ENCODE measurements at places on chromosomes 13 and 19.

GRCh38 chr19:16867211-16867610 is 21.6 kb upstream of the F2RL3 start:
- DNase-seq = no peak

DNA sequence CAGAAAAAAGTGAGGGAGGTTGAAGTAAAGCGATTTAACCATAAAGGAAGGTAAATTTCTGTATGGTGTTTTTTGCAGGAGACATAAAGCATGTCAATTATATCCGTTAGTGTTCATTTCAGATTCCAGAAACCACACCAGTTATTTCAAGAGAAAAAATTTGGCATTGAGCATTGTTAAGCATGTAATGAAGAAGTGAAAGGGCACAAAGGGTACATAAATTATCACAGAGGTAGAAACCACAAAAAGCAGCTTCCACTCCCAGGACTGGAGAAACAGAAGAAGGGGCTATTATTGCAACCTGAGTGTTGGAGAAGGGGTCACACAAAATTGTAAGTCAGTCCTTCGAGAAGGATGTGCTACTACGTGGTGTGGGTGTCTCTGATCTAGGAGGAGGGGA is 72.2 kb upstream of the DACH1 start:
- no peak for DNase-seq

GRCh38 chr13:73138638-73139491 is 80.1 kb downstream of the KLF5 start:
- no peak for DNase-seq

DNA sequence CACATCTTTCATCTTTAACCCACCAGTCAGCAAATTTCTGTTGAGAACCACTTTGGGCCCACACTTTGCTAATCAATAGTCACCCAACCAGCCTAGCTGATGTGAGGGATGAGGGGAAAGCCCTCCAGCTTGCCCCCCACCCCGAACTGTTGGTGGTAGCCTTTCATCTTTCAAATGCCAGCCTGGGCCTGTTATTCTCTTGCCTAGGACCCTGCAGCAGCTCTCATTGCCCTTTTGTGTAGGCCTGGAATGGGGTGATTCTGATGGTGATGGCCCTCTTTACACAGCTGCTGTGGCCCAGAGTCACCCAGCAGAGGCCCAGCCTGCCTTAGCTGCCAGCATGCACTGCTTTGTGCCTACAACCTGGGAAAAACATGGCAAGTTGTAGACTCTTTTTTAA is 294.5 kb downstream of the SLC7A1 start:
- no peak for DNase-seq

DNA sequence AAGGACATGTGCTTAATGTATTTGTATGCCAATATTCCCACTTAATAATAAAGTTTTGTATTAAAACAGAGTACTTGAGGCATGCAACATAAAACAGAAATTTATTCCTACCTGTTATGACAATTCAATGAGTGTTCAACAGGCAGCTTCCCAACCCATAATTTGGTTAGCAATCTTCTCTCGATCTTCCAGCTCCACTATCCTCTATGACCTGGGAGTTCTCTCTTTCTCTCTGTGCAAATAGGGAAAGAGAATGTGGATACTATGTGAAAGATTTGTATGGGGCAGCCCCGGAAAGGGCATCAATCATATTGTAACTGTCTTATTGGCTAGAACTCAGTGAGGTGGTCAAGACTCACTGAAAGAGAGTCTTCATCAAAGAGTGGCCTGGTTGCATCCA is 644.9 kb upstream of the PCDH20 start:
- DNase-seq = no peak

GRCh38 chr19:5677580-5677979 is 2.7 kb downstream of the MICOS13 start:
- no peak for DNase-seq

- DNase-seq = no peak
These were observed 315 bp downstream of the ZNF492 start for GRCh38 chr19:22634450-22634827.

DNA sequence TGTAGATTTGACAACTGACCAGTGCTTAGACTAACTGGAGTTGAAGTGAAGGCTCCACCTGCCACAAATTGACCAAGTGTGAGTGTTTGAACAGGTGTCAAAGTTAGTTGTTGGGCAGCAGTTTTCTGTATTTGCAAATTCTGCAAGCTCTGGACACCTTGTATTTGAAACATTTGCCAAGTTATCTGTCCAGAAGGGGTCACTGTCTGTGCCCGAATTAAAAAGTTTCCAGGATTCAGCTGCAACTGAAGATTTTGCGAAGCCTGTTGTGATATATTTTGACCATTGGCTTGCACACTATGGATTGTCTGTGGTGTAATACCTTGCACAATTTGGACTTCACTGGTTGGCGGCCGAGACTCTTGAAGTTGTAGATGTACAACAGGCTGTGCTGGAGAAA is 1690.7 kb downstream of the SLITRK5 start:
- DNase-seq = no peak

DNA sequence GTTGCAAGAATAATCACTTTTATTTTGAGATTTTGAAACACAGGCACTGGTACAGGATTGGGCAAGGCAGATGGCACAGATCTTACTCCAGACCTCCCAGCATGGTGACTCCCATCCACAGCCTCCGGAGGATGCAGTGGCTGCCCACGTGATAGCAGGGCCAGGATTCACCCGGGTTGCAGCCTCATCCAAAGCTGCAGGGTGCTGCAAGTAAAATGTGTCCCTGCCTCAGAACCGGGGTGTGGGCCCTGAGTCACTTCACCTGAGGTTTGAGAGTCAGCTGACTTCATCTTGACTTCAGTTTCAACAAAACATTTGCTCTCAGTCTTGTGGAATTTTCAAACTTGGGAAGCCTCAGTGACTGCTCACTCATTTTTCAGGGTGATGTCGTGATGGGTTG is 201.9 kb downstream of the FGF9 start:
- no peak for DNase-seq

Measured in stimulated activated CD4-positive, alpha-beta T cell treated with anti-CD3 and anti-CD28 coated beads, Interleukin-15, amount 100 ng/mL, for 1 hour (primary cell).